IPS-NIHi11 (cell line): ENCODE measurements at places on chromosomes 12 and 14.
A peak's percentile ranks its signal among the peaks of the same experiment; 100 is the strongest.

DNA sequence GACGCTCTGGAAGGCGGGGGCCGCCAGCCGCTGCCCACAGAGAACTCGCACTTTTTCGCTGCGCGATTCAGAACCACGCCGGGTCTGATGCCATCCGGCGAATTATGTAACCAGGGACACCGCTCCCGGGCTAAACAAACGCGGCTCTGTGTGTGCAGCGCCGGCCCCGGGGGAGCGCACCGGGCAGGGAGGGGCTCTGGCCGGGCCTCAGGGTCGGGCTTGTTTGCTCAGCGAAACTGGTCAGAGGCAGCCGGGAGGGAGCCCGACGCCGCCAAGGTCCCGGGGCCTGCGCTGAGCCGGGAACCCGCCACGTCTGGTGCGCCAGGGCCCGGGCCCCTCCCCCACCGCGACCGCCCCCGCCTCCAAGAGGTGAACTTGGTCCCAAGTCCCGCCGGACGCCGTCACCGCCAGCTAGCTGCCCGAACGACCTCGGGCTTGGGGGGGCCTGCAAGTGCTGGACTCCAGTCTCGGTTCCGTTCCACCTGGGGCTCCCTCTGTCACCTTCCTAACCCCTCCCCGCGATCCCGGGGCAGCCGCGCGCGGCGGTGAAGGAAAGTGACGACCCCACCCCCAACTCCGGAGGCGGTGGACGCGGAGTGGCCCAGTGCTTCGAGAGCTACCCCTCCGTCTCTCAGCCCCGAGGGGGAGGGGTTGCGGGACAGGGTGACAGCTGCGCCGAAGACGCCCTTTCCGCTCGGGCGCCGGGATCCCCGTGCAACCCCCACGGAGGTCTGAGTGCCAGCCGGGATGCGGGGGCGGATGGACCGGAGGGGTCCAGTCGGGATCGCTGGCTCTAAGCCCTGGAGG, 848 bp downstream of the CTDSP2 start:
- peak; percentile 57 for DNase-seq

GRCh38 chr14:69647213-69647612, 35.8 kb downstream of the SUSD6 start:
- no peak for DNase-seq

DNA sequence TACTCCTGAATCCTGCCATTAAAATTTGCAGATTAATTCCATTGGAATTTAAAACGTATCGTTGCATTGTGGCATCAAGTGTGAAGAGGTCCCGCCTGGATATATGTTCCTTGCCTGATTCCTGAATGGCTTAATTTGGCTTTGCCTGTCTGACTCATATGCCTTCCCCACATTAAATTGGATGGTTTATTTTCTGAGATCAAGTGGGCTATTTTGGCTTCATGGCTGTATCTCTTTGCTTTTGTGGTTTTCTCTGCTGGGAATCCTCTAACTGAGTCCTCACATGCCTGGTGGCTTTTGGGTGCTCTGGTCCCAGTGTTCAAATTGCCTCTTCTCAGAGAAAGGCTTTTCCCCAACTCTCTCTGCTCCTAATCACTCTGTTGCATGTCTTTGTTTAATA, 127.9 kb upstream of the DYRK2 start:
- DNase-seq: no peak

GRCh38 chr14:59358784-59359183, 106.4 kb downstream of the GPR135 start:
- DNase-seq: no peak

GRCh38 chr14:83847102-83847501, 1682.8 kb upstream of the FLRT2 start:
- DNase-seq: no peak

GRCh38 chr14:48250575-48250974, 575.2 kb upstream of the MDGA2 start:
- DNase-seq: no peak

GRCh38 chr12:84701041-84701440, 211.6 kb downstream of the SLC6A15 start:
- no peak for DNase-seq

DNA sequence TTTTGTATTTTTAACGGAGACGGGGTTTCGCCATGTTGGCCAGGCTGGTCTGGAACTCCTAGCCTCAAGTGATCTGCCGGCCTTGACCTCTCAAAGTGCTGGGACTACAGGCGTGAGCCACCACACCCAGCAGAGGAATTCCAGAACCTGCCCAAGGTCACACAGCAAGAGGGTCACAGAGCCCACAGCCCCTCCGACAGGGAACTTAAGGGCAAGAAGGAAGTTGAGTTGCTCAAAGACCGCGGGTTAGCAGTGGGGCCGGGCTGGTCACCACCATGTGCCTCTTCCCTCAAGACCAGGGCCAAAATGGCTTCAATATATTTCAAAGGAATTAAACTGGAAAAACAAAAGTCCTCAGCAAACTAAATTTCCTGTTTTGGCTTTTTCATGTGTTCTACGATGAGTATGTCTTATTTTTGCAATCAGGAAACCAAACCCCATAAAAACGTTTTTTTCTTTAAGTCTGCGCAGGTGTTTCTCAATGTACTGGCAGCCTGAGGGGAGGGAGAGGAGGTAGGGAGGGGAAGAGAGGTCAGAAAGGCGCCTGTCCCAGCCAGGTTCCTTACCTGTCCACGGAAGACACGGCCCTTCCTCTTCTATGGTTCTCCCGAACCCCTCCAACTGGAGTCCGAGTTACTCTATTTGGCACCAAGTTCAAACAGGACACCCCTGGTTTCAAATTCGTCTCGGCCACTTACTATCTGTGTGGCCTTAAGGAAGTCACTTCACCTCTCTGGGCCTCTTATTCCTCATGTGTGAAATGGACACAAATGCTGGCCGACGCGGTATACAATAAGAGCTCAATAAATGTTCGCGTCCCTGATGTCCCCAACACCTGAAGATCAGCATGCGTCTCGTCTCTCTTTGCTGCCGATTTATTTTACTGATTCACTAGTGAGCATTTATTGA, 778 bp downstream of the SLC8B1 start:
- no peak for DNase-seq

DNA sequence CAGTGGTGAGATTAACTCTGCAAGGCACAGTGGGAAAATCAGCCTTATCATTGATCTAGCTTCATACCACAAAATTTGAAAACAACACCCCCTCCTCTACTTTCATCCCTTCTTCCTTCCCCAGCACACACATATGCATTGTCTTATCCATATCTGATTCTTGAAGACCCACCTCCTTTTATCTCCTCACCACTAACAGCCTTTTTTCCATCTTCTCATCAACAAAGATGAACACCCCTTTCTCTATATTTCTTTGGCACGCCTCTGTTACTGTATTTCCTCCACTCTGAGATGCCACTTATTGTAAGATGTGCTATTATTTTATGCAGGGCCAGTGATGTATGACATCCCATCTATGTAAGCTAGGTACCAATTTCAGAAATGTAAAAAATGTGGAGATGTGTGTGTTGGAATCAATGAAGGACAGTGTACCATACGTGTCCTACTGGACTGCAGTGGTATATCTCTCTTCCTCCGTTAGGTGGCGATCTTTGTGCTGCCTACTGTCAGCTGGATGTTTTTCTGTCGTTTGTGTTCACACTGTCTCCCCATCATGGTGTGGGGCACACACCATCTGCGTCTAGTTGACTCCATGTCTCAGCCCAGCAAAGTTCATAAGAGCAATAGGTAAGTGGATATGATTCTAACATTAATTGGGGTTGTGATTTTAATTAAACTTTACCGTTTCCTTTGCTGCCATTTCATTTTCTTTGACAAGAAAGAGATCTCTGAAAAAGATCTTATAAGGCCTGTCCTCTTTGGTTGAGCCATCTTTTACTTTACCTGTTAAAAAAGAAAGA, 24.0 kb downstream of the CCDC38 start:
- peak; percentile 71 for DNase-seq

DNA sequence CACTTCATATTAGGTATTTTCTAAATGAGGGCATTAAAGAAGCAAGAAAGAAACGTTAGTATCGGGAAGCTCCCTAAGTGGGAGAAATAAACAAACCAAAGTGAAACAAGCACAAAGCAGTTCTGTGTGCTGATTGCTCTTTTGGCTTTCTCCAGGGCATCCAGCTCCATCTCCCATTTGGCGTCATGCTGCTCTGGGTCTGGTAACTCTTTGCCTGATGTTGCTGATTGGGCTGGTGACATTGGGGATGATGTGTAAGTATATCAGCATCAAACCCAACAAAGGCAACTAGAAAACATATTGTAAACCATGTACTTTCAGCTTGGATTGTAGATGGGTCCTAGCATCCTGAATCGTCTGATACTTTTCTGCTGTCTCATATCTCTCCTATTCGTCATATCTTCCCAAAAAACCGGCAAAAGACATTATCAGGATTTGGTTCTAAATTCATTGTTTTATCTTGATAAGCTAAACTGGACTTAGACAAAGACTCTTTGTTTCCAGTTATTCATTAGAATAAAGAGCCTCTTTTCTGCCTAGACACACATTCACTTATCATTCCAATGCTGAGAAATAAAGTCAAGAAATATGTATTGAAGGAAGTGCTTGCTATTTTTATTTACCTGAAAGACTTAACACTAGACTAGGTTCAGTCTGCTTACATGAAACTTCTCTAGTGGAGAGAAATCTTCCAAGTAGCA, 2.4 kb downstream of the CLEC12B start:
- DNase-seq: no peak

DNA sequence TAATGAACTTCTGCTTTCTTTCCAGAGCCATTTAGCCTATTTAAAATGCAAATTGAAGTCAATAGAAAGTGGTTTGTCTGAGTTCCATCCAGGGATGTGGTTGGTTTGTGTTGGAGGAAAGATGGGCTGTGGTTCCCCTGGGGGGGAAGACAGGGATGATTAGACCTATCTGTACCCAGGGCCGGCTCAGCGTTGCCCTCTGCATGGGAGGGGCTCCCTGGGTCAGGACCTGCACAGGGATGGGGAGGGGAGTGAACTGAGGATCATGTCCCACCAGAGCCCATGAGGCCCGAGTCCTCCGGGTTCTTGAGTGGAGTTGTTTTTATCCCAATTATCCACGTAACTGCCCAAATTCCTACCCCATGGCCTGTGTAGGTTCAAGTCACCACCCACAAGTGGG, 76.9 kb upstream of the SFSWAP start:
- no peak for DNase-seq

GRCh38 chr12:124582108-124582424, 14.7 kb upstream of the NCOR2 start:
- DNase-seq: no peak

DNA sequence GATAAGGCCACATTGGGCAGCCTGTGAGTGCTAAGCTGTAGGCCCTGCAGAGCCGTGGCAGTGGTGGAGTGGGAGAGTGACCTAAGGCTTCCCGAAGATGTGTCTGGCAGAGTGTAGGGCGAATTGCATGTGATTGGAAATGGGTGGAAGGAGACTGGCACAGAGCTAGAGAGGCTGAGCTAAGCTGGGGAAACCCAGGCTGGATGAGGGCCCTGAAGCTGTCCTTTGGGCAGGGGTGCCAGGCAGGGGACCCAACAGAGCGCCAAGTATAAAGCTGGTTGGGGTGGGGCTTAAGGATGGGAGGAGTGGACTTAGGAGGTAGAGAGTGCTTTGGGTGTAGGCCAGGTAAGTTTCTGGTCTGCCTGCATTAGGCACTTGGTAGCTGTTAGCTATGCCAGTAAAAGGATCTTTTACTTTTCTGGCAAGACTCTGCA, 47.9 kb downstream of the WDR20 start:
- DNase-seq: no peak

- no peak for DNase-seq
Observed at GRCh38 chr12:22413592-22413991, 79.1 kb upstream of the ST8SIA1 start.

DNA sequence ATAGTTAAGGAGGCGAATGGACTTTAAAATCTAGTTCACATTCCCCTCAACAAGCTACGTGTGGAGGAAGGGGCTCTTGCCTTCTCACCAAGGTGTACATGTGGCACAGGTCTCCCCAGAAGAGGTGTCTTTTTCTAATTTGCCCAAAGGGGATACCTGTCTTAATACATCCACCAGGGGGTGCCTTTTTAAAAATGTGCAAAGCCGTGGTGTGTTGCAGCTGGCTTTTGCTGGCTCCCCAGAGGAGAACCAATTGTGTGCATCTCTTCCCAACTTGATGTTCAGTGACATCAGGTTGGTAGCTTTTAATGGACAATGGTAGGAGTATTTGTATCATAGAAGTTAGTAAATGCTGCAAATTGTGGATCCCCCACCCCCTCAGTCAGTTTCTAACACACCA, 33.8 kb downstream of the CREBL2 start:
- DNase-seq: peak; percentile 64

GRCh38 chr14:72904840-72905561, 11.1 kb upstream of the DPF3 start:
- peak; percentile 60 for DNase-seq

- DNase-seq: no peak
Observed at GRCh38 chr12:123050913-123051312, 70.4 kb downstream of the ARL6IP4 start.

DNA sequence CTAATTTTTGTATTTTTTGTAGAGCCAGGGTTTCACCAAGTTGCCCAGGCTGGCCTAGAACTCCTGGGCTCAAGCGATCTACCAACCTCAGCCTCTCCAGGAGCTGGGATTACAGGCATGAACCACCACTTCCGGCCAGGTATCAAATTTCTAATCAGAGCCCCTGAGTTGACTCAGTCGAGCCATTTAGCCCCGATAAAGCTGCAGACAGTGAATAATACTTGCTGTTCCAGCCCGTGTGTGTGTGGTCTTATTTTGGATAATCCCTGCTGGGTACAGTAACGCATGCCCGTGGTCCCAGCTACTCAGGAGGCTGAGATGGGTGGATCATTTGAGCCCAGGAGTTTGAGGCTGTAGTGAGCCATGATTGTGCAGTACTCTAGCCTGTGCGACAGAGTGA, 57.0 kb downstream of the TEAD4 start:
- no peak for DNase-seq

GRCh38 chr12:61422786-61423185, 837.4 kb upstream of the USP15 start:
- no peak for DNase-seq

DNA sequence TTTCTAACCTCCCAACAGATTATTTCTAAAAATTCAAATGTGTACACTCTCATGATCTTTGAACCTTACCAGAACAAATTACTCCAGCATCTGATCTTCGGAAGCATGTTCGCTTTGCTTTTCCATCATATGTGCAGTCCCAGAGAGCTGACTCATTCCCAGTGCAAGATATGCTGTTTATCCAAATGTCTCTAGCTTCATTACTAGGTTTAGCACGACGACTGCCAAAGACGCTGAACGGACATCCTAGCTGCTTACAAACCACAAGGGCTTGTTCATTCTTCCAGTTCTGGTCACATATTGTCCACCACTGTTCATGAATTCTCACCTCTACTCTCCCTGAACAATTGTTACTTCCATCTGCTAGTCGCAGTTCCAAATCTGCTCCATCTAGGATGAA, 40.5 kb downstream of the CD163L1 start:
- no peak for DNase-seq

DNA sequence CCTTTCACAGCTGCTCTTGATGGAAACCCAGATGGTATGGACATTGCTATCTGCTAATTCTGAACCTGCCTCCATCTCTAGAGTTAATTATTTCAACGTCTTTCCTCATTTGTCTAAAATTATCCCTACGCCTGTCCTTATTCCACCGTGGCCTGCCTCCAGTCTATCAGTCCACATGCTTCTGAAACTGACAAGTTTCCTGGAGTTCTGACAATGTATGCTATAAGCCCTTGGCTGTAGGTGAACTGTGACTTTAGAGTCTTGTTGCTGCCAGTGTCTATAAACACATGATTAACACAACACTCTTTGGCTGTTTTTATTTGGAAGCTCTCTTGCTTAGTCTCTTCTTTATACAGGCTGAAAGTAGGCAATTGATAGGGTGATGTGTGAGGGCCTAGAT, 1052.9 kb downstream of the TMTC2 start:
- DNase-seq: no peak
